Stimulated activated memory B cell treated with anti-CD40 and anti-IgM and Interleukin-4, amounts not matched to agents 10 μg/mL and 1 μg/mL and 100 μg/mL, for 72 hours (primary cell): ENCODE measurements at places on chromosomes 5 and 9.

DNA sequence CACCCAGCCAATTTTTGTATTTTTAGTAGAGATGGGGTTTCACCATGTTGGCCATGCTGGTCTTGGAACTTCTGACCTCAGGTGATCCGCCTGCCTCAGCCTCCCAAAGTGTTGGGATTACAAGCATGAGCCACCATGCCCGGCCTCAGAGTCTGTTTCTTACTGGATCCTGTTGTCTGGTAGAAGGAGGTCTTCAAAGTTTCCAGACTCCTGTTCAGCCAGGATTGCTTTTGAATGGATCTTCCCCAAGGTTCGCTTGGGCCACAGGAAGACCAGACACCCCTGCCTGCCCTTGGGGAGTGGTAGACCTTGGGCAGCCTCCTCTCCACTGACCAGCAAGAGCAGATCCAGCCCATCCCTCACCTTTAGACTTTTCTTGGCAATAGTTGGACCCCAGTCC, 7.6 kb upstream of the LCN2 start:
- no peak overlapping the region for H3K4me3 ChIP-seq
- H3K27ac ChIP-seq, result no peak overlapping the region
- H3K4me1 ChIP-seq, result peaks cover 6% of the 10 kb centered on the region
- ATAC-seq, result no peak
- H3K27me3 ChIP-seq, result peaks cover 26% of the 10 kb centered on the region

- H3K27me3 ChIP-seq, result peaks cover 11% of the 10 kb centered on the region
- no peak overlapping the region for H3K4me3 ChIP-seq
- H3K4me1 ChIP-seq, result no peaks in the 10 kb centered on the region
- H3K27ac ChIP-seq, result no peak overlapping the region
- ATAC-seq, result no peak
- no peaks in the 10 kb centered on the region for H3K36me3 ChIP-seq
These were observed 73.8 kb downstream of the SNCAIP start for GRCh38 chr5:122385808-122386207.

DNA sequence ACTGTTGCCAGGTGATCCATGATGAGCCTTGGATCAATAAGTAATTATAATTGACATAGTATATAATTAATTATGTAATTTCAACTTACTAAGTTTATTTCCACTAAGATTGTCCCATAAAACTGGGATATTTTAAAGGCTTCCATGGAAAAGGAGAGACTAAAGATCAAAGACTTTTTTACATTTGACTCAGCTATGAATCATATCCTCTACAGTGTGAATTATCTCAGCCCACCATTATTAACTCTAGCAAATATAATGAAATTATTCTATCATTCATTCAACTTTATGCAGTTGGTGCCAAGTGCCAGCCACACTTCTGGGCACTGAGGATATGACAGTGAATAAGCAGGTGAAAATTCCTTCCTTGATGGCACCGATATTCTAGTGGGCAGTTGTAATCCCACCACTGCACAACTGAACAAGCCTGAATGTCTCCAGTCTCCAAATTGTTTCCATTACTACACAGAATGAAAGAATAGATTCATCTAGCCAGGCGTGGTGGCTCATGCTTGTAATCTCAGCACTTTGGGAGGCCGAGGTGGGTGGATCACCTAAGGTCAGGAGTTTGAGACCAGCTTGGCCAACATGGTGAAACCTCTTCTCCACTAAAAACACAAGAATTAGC, 21.9 kb upstream of the TXN start:
- no peak for ATAC-seq
- H3K27me3 ChIP-seq, result peaks cover 9% of the 10 kb centered on the region
- no peak overlapping the region for H3K4me3 ChIP-seq
- H3K4me1 ChIP-seq, result no peaks in the 10 kb centered on the region

GRCh38 chr9:107951511-107951910, 461.9 kb upstream of the KLF4 start:
- H3K27ac ChIP-seq, result no peak overlapping the region
- H3K36me3 ChIP-seq, result peaks cover 5% of the 10 kb centered on the region
- H3K27me3 ChIP-seq, result no peaks in the 10 kb centered on the region
- no peaks in the 10 kb centered on the region for H3K4me1 ChIP-seq

DNA sequence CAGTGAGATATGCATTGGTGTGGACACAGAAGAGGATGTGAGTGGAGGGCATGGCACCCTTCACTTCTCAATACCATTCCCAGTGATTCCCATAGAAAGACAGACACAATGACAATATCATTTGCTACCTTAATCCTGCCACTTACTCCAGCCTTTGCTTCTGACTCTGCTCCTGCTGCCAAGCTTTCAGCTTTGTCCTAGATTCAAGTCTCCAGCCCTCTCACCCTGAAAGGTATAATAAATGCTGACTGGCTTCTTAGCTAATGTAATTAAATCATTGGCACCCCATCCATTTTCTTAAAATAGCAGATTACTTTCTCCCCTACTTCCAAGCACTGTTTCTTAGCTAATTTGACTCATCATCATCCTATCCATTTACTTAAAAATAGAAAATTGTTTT, 41.1 kb upstream of the CDC42SE2 start:
- peaks cover 20% of the 10 kb centered on the region for H3K4me1 ChIP-seq
- no peak overlapping the region for H3K27ac ChIP-seq
- no peak for ATAC-seq
- no peaks in the 10 kb centered on the region for H3K27me3 ChIP-seq

DNA sequence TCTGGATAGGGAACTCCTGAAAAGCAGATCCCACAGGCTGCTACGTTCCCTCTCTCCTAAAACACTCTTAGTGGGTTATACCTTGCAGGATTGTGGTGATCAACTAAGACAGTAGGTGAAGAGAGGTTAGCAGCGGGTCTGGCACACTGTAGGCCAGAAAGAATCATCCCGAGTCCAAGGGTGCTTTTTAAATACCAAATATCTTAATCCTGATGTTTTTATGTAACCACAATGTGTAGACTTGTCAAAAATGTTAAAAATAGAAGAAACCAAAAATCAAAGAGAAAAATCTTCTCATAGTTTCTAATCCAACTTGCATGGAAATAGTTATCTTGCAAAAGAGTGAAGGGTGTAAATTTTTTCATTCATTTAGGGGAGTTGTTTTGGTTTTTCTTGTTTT, 52.3 kb upstream of the IFNK start:
- no peak for ATAC-seq
- peaks cover 66% of the 10 kb centered on the region for H3K4me1 ChIP-seq

DNA sequence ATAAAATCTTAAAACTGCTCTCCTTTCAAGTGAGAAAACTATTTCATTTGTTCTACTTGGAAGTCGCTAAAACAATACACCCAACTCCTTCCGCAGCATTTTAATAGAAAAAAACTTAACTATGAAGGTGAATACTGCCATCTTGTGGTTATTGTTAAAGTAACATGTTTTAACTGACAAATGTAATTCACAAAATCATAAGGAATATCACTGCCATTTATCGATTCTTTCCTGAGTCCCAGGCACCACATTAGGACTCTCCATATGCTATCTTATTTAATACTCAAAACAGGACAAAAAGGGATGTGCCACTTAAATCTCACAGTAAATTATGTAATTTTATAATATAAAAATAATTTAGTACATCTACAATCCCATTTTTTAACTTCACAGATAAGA, 130.5 kb upstream of the ITGA1 start:
- H3K27ac ChIP-seq, result no peak overlapping the region
- H3K36me3 ChIP-seq, result no peaks in the 10 kb centered on the region
- peaks cover 18% of the 10 kb centered on the region for H3K27me3 ChIP-seq
- H3K4me1 ChIP-seq, result no peaks in the 10 kb centered on the region
- ATAC-seq, result no peak

- H3K36me3 ChIP-seq, result no peaks in the 10 kb centered on the region
- peaks cover 27% of the 10 kb centered on the region for H3K27me3 ChIP-seq
- H3K27ac ChIP-seq, result no peak overlapping the region
- H3K4me1 ChIP-seq, result no peaks in the 10 kb centered on the region
These were observed 6.8 kb upstream of the PRUNE2 start for GRCh38 chr9:76912636-76913275.

DNA sequence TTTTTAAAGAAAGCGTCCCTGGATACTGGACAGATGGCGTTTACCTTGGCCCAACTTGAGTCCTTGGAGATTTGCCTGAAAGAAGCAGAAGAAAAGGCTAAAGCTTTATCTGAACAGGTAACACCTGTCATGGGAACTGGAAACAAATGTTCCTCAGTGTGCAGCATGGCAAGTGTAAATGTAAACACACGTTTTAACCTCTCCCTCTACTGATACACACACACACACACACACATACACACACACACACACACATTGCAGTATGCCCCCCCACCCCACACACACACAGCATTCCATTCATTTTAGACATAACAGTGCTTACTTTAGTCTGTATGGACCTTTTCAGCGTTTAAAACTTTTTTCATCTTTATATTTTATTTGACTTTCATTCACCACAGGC, 51.1 kb downstream of the CCDC192 start:
- no peak overlapping the region for H3K4me3 ChIP-seq
- H3K4me1 ChIP-seq, result no peaks in the 10 kb centered on the region
- H3K27ac ChIP-seq, result no peak overlapping the region
- H3K27me3 ChIP-seq, result no peaks in the 10 kb centered on the region
- no peak for ATAC-seq
- no peaks in the 10 kb centered on the region for H3K36me3 ChIP-seq

DNA sequence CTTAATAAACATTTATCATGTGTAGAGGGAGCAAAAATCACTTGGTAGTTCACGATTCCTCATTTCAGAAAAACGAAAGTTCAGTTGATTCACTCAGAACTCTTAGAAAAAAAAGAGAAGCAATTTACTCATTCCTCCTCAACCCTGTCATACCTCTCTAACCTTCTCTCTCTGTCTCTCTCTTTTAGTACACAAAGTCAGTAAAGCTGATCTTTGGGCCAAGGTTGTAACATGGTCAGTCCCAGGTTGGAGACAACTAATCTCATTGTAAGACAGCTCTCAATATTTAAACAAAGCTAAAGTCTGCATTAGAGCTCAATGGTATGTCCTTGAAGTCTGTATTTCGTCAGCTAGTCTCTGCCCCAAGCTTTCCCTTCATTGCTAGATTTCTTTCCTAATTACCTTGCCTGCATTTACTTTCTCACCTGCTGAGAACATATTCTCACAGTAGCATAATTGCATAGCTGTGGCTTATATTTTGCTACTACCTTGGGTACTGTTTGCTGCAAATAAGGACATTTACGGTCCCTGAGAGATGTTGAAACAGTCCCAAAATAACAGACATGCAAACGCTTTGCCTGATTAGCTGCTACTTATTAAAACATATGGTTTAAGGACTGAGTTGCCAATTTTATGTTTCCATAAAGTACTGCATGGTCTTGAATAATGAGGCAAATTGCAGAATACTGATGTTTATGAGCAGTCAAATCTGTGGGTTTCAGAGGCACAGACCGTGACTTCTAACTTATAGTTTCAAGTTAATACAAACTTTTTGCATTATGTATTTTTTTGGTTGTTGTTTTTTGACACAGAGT, 138.3 kb downstream of the GPBP1 start:
- H3K27me3 ChIP-seq, result no peaks in the 10 kb centered on the region
- peaks cover 6% of the 10 kb centered on the region for H3K36me3 ChIP-seq
- H3K4me1 ChIP-seq, result peaks cover 8% of the 10 kb centered on the region
- H3K4me3 ChIP-seq, result peak overlapping the region; percentile 5
- ATAC-seq, result peak; percentile 42
- no peak overlapping the region for H3K27ac ChIP-seq

DNA sequence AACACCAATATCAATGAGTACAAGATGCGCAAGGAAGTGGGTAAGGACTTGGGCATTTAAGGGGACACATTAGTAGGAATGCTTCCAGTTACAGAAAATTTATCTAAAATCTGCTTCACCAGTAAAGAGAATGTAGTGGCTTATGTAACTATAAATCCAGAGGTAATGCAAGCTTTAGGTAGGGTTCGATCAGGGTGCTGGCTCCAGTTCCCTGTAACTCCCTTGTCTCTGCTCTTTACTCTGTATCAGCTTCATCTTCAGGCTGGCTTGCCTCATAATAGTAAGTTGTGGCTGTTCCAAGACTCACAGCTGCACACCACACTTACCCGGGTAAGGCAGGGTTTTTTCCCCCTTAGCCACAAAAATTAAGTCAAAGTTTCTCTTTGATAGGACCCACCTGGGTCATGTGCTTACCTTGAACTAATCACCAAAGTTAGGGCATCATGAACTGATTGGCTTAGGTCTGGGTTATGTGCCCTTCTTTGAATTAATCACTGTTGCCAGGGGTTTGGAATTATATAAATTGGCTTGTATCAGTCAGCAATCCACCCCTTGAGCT, 35.5 kb downstream of the ARHGEF37 start:
- no peaks in the 10 kb centered on the region for H3K27me3 ChIP-seq
- ATAC-seq, result peak; percentile 77
- no peaks in the 10 kb centered on the region for H3K36me3 ChIP-seq
- peaks cover 38% of the 10 kb centered on the region for H3K4me1 ChIP-seq
- H3K27ac ChIP-seq, result peak overlapping the region; percentile 93
- H3K4me3 ChIP-seq, result no peak overlapping the region

DNA sequence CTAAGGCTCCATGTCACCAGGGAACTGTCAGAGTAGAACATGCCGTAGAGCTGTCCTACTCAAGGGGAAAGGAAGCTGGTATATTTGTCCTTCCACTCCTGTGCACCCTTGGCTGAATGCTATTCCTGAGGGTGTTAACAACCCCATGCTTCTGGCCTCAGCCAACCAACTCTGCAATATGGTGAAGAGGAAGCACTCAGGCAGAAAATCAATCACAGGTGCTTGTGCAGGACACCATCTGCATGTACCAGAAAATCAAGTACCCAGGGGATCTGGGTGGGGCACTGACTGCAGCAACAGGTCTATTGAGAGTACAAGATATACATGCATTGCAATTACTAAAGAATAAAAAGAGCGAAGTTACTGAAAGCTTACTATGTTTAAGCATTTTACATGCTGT, 51.4 kb upstream of the NEK6 start:
- no peak overlapping the region for H3K4me3 ChIP-seq
- no peaks in the 10 kb centered on the region for H3K27me3 ChIP-seq
- ATAC-seq, result no peak
- H3K4me1 ChIP-seq, result peaks cover 88% of the 10 kb centered on the region
- H3K27ac ChIP-seq, result peak overlapping the region; percentile 97

GRCh38 chr9:17004500-17004899, 130.3 kb upstream of the CNTLN start:
- H3K4me3 ChIP-seq, result no peak overlapping the region
- no peaks in the 10 kb centered on the region for H3K36me3 ChIP-seq
- ATAC-seq, result no peak

GRCh38 chr5:158856794-158857193, 242.9 kb downstream of the EBF1 start:
- H3K27me3 ChIP-seq, result no peaks in the 10 kb centered on the region
- H3K27ac ChIP-seq, result peak overlapping the region; percentile 64
- H3K36me3 ChIP-seq, result peaks cover 34% of the 10 kb centered on the region
- H3K4me3 ChIP-seq, result peak overlapping the region; percentile 3
- peaks cover 90% of the 10 kb centered on the region for H3K4me1 ChIP-seq

- no peak overlapping the region for H3K27ac ChIP-seq
- ATAC-seq, result no peak
- no peak overlapping the region for H3K4me3 ChIP-seq
- H3K4me1 ChIP-seq, result peaks cover 21% of the 10 kb centered on the region
- no peaks in the 10 kb centered on the region for H3K36me3 ChIP-seq
- H3K27me3 ChIP-seq, result no peaks in the 10 kb centered on the region
These were observed 70.1 kb downstream of the ZFAND5 start for GRCh38 chr9:72294936-72295335.

- no peaks in the 10 kb centered on the region for H3K4me1 ChIP-seq
- H3K27ac ChIP-seq, result no peak overlapping the region
- no peak for ATAC-seq
- H3K36me3 ChIP-seq, result no peaks in the 10 kb centered on the region
- H3K4me3 ChIP-seq, result no peak overlapping the region
These were observed 432.5 kb downstream of the GADD45G start for GRCh38 chr9:90037146-90037797.

- ATAC-seq, result no peak
- no peaks in the 10 kb centered on the region for H3K4me1 ChIP-seq
- no peak overlapping the region for H3K27ac ChIP-seq
- H3K36me3 ChIP-seq, result no peaks in the 10 kb centered on the region
- H3K4me3 ChIP-seq, result no peak overlapping the region
These were observed 16.1 kb upstream of the RAI14 start for GRCh38 chr5:34639852-34640626.
